ENCODE measurements at places on chromosomes 3 and 15.

- DNase-seq = no peak
Measured at GRCh38 chr3:36911990-36912804, 32.7 kb downstream of the TRANK1 start.

- DNase-seq = no peak
Measured at GRCh38 chr3:72380193-72380592, 468.1 kb downstream of the SHQ1 start.

DNA sequence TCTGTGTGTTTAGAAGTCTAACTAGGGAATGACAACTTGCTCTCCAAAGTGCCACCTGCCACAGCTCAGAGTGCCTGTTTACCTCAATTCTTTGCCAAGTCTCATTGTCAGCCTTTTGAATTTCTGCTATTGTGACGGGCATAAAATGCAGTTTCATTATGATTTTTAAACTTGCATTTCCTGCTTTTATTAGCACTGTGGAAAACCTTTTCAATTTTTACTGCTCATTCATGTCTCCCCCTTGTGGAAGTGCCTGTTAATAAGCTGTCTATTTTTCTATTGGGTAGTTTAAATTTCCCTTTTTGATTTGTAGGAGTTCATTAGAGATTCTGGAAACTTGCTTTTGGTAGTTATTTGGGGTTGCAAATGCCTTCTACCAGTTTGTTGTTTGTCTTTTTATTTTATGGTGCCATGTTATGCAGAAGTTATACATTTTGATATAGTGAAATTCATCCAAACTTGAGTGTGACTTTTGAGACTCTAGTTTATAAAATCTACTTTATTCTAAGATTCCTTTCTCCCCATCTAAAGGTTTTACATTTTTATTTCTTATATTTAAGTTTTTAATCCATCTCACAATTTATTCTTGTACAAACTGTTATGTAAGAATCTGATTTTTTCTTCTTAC, 53.9 kb upstream of the FRMD4B start:
- no peak for DNase-seq

GRCh38 chr3:37308247-37308646, 133.9 kb upstream of the LRRFIP2 start:
- no peak for DNase-seq

DNA sequence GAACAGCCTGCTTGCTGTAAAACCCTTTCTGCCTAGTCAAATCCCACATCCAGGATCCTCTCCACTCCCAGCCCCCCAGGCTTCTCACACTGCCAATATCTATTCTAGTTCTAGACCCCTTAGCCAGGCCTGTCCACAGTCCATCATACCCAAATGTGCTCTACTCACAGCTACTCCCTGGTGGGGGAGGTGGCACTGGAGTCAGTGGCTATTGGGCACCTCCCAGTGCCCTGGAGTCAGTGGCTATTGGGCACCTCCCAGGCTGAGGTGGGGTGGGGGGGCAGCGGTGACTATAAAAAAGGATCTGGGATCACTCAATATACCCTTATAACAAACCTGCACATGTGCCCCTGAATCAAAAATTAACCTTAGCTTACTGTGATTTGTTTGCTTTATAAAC, 773 bp upstream of the DISP2 start:
- DNase-seq = no peak

DNA sequence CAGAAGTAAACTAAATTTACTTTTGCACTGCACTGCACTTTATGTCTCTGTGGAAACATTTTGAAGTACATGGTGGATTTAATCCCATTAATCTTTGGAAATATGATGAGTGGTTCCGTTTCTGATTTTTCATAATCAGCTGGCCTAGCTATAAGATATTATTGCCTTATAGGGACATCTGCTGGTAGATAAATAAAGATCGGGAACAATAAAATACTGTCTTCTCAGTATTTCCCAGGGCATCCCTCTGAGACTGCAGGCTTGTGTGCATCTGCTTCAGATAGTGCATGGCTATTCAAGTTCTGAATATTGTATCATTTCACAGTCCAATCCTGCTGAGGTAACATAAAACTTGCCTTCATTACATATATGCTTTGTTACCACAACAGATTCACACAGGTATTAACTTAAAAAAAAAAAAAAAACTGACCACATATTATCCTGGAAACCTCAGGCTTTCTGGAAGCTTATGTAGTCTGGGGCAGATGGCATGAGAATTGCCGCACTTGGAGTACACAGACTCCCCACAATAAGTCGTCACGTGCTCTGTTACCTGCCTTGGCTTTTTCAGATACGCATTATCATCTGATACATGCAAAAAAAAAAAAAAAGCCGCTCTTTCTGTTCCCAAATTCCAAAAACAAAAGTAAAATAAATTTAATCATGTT, 330.8 kb upstream of the AGTR1 start:
- no peak for DNase-seq

DNA sequence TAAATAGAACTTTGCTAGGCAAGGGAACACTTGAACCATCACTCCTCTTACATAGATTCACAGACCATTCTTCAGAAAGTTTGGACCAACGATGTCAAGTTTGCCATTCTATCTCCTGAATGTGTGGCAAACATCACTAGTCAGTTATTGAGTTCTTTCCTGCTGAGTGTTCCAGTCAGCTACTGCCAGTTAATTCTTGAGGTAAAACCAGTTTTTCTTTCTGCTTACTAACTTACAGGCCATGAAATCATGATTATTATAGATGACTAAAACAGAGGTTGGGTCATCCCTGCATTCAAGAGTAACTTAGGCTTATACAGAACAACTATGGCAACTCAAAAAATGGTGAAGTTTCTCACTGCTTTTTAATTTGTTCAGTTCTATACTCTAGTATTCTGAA, 88.2 kb downstream of the AP4E1 start:
- DNase-seq = no peak

- no peak for DNase-seq
Measured at GRCh38 chr15:78389738-78390137, 48.3 kb upstream of the IREB2 start.

DNA sequence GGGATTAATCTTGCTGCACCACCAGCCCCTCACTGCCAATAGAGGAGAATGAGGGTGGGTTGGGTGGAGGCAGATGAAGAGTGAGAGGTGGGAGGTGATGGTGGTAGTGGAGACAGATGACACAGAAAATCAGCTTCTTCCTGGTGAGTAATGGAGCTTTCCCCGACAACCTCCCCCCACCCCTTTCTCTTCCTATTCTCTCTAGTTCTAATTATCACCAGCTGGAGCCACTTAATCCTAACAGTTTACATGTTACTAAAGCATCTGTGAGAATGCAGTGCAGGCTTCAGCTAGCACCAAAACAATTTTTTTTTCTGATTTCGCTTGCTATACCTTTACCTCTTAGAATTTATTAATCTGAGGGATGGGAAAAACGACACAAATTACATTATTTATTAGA, 116.1 kb upstream of the DNAJC19 start:
- DNase-seq = no peak

DNA sequence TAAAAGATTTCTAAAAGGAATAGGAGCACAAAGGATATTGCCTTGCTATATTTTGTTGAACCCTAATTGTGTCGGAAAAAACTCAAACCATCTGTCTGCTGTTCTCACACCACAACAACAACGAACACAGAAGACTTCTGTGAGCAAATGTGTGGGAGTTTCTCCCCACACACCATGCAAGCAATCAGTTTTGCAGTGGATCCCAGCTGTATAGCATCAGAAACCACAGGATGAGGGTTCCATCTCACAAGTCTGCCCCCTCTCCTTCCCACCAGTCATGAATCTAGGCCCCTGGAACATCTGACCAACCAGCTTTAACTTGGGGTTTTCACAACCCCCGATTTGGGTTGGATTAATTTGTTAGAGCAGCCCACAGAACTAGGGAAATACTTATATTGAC, 91.3 kb upstream of the SLC4A7 start:
- DNase-seq = no peak

DNA sequence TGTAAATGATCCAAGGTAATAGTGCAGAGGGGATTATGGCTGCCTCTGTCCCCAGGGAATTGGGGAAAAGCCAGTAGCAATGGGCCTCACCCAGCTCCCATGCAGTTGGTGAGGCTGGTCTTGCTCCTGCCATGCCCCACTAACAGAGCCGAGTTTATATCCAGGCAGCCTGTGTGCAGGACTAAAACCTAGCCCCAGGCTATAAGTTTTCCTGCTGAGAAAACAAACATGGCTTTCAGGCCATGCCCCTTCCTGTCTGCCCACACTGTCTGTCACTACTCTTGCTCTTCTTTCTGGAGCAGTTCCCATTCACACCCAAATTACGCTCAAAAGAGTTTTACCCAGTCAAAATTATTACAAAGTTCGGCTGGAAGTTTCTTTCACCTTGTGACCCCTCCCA, 73.5 kb upstream of the SPATA16 start:
- DNase-seq = no peak

DNA sequence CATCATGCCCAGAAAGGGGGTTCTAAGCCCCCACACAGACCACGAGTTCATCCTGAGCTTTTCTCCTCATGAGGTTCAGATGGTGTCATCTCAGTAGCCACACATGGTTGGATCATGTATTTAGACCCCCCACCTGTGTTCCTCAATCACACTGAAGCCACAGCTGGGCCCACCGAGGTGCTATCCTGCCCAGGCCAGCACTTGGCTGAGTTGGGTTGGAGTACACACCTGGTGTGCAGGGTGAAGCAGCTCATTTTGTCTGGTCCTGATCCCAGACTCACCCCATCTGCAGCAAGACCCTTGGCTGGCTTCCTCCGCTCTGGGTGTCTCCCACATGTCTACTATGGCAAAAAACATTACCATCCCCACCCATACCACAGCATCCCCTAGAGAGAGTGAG, 41.9 kb downstream of the ACAA1 start:
- DNase-seq = no peak

DNA sequence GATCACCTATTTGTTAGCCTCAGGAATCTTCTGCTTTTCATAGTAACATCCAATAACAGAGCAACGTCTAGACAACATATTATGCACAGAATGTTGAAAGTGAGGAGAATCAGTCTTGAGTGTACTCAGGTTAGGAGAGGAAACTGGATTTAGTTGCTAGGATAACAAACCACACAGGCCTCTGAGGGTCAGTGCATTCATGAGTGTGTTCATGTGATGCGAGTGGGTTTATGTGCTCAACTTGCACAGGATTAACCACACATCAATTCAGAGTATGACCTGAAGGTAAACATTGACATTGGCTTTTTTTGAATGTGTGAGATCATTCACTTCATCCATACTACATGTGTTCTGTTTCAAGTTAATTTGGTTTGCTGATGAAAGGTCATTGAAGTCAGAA, 287.6 kb downstream of the DIPK2A start:
- DNase-seq = no peak

DNA sequence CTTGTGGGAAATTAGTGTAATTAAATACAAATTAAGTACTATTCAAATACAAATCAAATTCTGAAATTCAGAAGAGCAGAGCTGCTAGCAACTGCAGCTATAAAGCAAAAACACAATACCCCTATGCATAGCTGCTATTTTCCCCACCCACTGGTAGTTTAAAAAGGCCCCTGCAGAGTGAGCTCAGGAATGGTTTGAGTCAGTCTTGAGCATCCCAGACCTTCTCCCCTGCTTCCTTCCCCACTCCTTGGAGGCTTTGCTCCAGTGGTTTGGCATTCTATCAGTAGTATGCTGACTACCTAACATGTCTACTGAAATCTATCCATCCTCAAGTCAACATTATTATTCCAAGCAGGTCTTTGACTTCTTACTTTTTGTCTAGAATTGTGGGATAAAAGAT, 53.0 kb downstream of the EFHB start:
- DNase-seq = no peak

DNA sequence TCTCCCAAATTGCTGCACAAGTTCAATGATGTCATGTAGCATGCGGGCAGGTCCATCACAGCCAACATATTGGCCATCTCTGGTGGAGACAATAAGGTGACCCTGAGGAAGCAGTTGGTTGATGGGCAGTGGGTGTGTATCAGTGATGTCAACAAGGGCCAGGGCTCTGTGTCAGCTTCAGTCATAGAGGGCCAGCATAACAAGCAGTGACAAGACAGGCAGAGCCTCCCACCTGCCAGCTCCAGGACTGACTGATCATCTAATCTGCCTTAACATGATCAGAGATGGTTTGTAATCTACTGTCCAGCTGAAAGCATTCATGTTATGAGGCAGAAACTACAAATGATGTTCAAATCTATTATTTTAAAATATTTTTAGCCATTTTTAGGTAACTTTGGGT, 62.3 kb downstream of the GLB1 start:
- DNase-seq = no peak

- DNase-seq = no peak
Measured at GRCh38 chr3:156806698-156807097, 19.5 kb upstream of the LEKR1 start.

DNA sequence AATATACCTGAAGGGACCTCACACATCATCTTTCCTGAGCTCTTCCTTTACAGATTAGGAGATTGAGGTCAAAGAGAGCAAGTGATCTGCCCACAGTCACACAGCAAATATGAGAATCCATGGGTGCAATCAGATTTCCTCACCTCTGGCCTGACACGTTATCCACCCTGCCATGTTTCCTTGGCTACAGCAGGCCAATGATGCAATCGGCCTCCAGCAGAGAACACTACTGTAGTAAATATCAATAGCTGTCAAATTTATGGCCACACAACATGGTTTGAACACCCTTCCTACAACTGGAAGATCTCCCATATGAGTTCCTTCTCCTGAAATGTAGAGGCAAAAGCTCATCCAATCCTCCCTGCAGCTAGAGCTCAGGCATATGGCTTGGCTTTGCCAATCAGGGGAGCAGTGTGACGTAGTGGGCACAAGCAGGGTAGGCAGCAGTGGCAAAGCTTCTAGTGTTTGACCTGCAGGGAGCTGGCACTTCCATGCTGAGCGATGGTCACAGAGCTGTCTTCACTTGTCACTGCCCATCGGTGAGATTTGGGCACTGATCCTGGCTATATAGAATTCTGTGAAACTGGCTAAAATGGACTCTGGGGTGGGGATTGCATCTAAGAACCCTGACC, 271.3 kb downstream of the TJP1 start:
- peak; percentile 48 for DNase-seq

DNA sequence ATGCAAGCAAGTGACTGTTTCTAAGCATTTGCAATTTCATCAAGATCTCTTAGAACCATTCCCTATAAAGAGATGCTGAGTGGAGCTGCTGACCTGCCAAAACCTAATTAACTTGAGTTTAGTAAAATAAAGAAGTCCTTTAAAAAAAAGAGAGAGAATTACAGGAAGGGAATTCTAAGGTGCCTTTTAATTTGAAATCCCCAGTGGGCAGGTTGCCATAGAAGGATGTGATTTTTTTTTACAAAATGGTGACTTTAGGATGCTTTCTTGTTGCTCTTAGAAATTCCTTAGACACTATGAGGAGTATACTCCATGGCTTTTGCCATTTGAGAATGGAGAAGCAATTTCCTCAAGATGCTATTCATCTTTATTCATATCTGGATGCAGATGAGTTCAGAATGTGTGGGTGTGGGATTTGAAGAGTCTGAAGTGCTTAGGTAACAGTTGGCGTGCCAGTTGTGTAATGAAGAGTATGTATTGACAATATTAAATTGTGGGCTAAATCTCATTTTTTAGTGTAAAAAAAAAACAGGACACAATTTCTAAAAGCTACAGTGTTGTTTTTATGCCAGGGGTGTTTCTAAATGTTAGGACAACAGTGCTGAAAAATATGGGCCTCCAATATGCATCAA, 13.6 kb downstream of the LRRC3B start:
- no peak for DNase-seq

Data from pancreas (tissue), 10 donors.